ENCODE measurements at places on chromosomes 4 and X.

GRCh38 chrX:7133050-7133440, 14.5 kb upstream of the STS start:
- no peak for DNase-seq

GRCh38 chr4:118367872-118368271, 15.1 kb upstream of the PRSS12 start:
- no peak for DNase-seq

GRCh38 chrX:131752493-131753198, 208.8 kb downstream of the OR13H1 start:
- no peak for DNase-seq

GRCh38 chrX:136336623-136337022, 35.9 kb downstream of the ADGRG4 start:
- DNase-seq, result no peak

DNA sequence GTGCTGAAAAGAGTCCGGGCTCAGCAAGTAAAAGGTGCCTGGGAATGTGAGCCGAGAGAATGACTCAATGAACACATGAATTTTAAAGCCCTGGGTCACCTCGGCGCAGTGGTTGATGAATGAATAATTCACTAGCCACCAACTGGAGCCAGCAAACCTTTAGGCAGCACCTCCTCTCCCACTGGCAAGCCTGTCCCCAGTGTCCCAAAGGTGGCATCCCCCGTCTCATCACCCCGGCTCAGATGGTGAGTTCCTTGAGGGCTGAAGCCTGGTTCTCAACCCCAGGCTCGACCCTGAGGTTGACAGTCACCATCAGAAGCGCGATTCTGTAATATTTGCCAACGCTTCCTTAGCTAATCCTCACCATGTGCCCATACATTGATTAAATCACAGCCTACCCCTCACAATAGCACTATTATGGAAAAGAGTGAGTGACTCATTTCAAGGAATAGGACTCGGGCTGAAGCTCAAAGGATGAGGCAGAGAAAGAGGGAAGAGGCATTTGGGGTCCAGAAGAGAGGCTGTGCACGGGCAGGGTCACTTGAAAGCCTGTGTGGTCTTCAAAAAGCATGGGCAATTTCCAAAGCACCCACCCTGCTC, 2.7 kb upstream of the CCNQ start:
- no peak for DNase-seq

DNA sequence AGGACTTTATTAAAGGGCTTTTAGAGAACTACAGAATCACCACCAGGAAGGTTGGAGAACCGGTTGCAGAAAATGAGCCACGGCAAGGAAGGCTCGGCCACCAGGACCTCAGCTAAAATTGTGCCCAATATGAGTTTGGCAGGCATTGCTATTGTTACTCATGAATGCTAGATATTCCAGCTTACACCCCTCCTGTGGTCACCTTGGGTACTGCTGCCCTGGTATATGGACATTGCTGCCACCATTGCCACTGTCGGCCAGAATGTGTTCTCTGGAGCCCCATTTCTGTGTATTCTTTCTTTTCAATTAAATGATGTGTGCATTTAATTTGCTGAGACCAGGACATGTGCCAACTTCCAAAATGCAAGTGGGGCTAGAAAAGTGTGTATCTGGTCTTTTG, 626.7 kb upstream of the BOD1L1 start:
- no peak for DNase-seq

GRCh38 chr4:121278811-121279368, 101.9 kb downstream of the QRFPR start:
- no peak for DNase-seq

- DNase-seq, result no peak
Observed at GRCh38 chrX:51614353-51615012, 4.2 kb downstream of the CENPVL3 start.

DNA sequence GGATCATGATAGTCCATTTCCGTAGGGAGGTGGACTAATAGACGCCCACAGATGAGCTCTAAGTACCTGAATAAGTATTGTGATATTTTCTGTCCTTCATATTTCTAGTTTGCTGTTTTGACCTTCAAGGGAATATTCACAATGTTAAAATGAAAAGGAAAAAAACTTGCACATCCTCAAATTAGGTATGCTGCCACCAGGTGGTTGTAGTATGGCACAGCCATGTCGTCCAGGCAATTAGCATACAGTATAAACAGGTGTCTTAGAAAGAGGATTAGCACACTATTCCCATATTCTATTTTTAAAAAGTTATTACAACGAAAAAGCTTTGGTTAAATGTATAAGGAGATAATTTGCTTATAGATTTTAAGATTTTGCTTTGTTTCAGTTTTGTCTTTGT, 802.0 kb downstream of the RPA4 start:
- DNase-seq, result no peak
